ENCODE measurements at places on chromosomes 12 and 14. TPM values are rescaled to one million over a fixed set of nuclear protein-coding genes. Genes with fewer than 3 reads are reported as not detected.

- DNase-seq, result peak; percentile 55
Observed at GRCh38 chr14:99201351-99202073, 70.5 kb downstream of the BCL11B start.

GRCh38 chr12:116677202-116677661 lies 60.6 kb downstream of the SPRING1 start:
- no peak for DNase-seq

Gene TAS2R20
- 2.7 TPM for total RNA-seq

Gene TAS2R43
- total RNA-seq, result 2.3 TPM
